ENCODE measurements at places on chromosomes 13 and 19.

DNA sequence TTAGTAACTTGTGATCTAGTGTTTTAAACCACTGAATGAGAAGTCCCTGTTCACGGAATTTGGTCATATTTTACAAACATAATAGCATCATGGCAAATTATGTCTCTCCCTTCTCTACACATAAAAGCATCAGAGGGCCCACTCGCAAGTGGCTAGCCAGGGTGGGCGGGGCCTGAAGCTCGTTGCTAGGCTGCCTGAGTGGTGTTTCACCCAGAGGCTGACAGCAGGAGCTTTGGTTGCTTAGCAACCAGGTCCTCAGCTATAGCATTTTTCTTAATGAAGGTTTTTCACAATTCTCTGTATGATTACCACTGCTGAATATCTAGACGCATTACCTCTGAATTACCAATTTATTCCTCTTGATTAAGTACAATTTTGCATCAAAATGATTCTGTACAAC is 126.5 kb downstream of the NALCN start:
- no peak for DNase-seq

- no peak for DNase-seq
These were observed 101.8 kb downstream of the SPRY2 start for GRCh38 chr13:80239116-80239515.

- DNase-seq: no peak
These were observed 9.2 kb upstream of the RASL11A start for GRCh38 chr13:27261396-27261795.

GRCh38 chr13:76129305-76130000 is 493.3 kb downstream of the LMO7 start:
- DNase-seq: no peak

DNA sequence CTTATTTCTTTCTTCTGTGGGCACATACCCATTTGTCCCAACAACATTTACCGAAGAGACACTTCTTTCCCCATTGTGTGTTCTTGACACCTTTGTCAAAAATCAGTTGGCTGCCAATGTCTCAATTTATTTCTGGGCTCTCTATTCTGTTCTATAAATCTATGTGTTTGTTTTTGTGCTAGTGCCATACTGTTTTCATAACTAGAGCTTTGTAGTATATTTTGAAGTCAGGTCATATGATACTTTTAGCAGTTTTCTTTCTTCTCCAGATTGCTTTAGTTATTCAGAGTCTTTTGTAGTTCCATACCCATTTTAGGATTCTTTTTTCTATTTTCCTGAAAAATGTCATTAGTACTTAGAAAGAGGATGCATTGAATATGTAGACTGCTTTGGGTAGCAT is 1276.3 kb downstream of the SLITRK1 start:
- DNase-seq: no peak

DNA sequence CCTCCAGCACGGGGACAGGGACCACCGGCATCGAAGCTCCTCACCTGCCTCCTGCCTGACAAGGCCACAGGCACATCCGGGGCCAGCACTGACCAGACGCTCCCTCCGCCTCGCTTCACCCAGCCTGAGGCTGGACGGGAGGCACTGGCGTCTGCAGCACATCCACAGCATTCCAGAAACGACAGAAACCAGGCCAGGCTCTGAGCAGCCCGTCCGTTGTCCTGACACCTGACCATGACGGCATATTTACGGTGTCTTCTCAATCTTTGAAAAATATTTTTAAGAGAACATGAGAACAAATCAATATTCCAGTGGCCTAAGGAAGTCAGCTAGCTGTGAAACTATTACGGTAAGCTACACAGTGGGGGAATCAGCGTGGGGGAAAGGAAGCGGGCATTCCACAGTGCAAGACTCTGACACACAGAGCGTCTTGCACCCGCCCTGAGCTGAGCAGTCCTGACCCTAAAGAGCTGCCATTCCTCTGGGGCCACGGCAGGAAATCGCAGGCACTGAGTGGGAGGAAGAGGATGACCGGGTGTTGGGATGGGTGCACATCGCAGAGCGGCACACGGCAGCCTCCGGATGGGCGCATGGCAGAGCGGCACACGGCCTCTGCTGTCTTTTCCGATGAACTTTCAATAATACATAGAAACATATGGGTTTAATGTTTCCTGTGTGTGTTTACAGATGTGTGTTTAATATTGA is 26.8 kb downstream of the RASA3 start:
- no peak for DNase-seq

DNA sequence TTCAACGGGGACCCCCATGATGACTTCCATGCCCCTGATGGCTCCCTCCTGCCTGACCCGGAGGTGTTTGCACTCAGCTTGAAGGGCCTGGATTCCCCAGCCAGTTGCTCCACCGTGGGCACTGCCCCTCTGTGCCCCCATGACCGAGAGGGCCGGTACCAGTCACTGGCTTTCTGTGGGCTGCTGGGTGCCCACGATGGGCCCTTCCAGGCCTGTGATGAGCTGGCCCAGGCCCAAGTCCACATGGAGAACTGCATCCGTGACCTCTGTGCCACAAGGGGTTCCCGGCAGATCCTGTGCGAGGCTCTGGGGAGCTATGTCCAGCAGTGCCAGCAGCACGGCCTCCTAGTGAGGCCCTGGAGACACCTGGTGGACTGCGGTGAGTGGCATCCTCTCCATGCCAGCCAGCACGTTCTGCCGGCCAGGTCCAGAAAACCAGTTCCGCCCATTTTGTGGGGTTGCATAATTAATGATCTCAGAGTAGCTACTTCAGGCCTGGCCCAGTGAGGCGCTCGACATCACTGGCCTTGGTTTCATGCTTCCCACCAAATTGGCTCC is 34.9 kb upstream of the FXYD3 start:
- no peak for DNase-seq

- no peak for DNase-seq
These were observed 77.4 kb upstream of the SPATA13 start for GRCh38 chr13:24083141-24083540.

GRCh38 chr19:8097198-8097597 is 44.6 kb downstream of the CCL25 start:
- DNase-seq: no peak

Data from stimulated activated CD8-positive, alpha-beta memory T cell treated with anti-CD3 and anti-CD28 coated beads, Interleukin-4, amount 100 ng/mL, for 4 hours (primary cell).